ENCODE measurements at places on chromosomes 5 and 9.

DNA sequence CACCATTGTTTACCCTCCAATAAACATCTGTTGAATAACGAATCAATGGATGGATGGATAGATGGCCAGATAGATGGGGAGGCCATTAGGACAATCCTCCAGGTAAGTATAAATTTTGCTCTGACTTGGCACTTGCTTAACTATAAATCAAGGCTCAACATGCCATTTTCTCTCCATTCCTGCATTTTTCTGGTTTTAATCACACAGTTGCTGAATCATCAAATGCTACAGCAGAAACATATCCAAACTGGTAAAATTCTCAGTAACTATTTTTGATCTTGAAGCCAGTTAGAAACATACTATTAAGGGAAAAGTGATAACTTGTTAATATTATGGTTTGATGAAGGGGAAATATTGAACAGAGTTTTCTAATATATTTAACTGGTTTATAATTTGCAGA is 71.5 kb upstream of the MTAP start:
- DNase-seq = no peak

DNA sequence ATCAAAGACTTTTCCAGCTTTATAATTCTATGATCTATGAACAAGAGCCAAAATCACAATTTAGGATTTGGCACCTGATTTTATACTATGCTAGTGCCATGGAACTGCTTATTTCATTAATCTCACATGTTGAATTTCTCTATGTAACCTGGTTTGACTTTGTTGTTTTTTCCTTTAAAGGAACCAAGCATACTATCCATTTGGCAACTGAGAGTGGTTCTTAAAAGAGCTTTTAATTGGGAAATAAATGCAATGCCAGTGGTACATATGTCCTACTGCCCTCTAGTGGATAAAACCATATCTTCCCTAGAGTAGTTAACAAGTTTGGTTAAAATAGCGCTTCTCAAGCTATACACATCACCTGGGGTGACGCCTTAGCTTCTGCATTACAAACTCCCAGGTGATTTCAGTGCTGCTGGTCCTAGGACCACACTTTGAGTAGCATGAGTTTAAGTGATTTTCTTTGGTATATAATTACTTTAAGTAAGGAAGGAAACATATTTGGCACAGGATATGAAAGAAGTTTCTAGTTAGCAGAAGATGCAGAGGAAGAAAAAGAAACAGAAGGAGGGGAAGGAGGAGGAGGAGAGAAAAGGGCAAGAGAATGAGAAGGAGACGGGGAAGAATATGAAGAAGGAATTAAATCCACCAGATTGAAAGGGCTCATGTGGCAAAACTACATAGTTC is 56.8 kb downstream of the FGF10 start:
- DNase-seq = no peak

GRCh38 chr9:134054891-134055811 is 12.7 kb downstream of the BRD3 start:
- DNase-seq = peak; percentile 24

DNA sequence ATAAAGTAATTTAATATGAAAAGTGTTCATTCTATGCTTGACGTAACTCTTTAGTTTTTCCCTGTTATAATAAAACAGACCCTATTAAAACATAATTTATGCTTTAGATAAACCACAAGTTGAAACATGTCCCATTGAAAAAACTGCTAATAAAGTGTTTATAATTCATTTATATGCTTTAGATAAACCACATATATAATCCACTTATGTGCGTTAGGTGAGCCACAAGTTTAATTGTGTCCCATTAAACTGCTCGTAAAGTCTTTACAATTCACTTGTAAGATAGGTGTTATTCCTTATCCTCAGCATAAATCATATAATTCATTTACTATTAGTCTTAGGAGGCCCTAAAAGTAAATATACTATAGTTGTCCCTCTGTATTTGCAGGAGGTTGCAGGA is 3.6 kb downstream of the NIPSNAP3B start:
- DNase-seq = no peak

GRCh38 chr9:114051281-114051680 is 26.8 kb downstream of the AMBP start:
- no peak for DNase-seq

DNA sequence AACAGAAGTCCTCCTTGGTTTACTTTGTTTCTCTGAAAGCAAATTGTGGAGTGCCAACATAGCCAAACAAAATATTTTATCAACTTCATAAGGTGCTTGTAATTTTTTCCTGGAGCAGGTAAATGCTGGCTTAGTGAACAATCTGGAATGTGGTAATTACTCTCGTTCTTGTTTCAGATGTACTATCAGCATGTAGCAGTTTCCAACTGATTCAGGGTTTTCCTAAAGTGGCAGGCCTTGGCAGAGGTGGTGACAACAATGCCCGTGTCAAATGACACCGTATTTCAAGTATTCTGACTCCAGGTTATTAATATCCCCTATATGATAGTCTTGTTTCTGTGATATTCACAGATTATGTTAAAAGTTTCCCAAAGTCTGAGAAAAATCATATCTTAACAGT is 1.2 kb downstream of the C9orf72 start:
- DNase-seq = no peak

DNA sequence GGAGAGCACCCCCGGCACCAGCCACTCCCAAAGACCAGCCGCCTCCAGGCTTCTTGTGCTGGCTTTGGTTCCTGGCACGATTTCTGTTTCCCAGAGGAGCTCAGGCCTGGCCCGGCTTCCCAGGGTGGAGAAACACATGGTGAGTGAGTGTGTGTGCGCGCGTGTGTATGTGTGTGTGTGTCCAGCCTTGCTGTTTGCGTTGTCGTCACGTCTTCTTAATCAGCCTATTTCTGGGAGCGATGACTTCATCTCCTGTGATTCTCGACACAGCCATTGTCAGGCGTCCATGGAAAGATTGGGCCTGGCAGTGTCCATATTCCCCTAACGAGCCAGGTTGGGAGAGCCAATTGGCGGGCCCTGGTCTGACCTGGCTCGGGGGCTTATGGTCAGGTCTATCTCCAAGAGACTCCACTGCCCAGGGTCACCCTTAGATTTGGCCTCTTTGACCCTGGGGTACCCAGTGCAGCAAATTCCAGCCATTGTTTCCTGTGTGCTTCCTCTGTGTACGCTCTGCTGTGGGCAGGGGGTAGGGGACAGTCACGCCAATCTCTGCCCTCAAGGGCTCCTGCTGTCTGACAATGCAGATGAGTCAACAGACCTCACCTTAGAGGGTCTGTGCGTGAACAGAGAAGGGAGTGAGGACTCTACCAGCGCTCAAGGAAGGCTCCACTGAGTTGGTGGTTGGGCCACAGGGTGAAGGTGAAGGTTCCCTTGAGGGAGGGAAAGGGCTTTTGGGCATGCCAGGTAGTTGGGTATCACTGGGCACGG is 73.8 kb downstream of the DAB2IP start:
- DNase-seq = no peak

GRCh38 chr9:18516965-18517364 is 43.0 kb downstream of the ADAMTSL1 start:
- no peak for DNase-seq

DNA sequence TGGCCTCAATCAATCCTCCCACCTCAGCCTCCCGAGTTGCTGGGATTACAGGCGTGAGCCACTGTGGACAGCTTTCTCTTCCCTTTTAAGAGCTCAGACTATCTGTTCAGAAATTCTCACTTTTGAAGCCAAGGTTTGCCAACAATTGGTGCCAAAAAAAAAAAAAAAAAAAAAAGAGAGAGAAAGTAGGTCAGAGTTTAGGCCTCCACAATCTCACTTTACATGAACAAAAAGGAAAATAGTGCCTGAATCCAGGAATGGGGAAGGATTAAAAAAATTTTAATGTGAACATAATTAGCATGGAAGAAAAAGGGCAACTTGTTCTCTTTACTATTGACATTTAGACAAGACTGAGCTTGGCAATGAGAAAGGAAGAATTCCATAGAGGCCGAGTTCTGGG is 94.1 kb downstream of the NSG2 start:
- DNase-seq = no peak

GRCh38 chr9:103949096-103949495 is 145.0 kb upstream of the SMC2 start:
- DNase-seq = no peak

- DNase-seq = no peak
Measured at GRCh38 chr9:35847792-35848572, 19.0 kb downstream of the TMEM8B start.

DNA sequence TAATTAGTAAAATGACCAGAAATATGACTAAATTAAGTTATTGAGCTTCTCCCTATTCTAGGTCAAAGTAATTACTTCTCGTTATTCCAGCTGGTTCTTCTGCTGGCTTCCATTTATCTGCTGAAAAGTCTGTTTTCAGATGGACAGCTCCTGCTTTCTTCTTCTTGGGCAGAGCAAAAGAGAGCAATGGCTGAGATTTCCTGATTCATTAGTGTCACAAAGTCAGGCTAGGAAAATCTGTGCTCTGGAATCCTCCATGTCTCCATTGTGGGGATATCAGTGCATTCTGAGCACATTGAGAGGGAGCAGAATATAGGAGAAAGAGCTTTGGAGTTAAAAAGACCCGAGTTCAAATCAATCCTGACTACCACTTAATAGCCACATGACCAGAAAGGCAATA is 33.7 kb upstream of the NRG2 start:
- no peak for DNase-seq

- DNase-seq = no peak
Measured at GRCh38 chr5:146334074-146334533, 4.5 kb upstream of the POU4F3 start.

DNA sequence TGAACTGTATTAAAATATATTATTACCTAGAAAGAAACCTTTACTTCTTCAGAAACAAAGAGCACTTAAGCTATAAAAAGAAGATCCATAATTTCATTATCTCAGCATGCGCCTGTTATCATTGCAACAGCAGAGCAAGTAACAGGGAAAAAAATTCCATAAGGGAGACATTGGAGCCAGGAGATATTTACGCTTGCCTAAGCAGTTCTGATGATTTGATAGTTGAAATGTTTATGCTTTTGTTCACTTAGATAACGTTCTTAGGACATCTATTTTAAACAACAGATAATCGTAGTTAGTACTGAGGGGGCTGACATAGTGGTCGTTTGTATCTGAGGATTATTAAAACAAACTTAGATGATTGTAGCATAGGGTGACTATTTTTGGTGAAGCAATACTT is 252.5 kb downstream of the NNT start:
- no peak for DNase-seq

- no peak for DNase-seq
Measured at GRCh38 chr5:55578771-55579170, 44.0 kb upstream of the PLPP1 start.

Measured in activated CD4-positive, CD25-positive, alpha-beta regulatory T cell treated with anti-CD3 and anti-CD28 coated beads, Interleukin-2, amount 50 U/mL, for 72 hours (primary cell).